ENCODE measurements at places on chromosomes 12 and 14. TPM values are rescaled to one million over a fixed set of nuclear protein-coding genes. Genes with fewer than 3 reads are reported as not detected.

Gene SLC5A8
- 114 TPM for total RNA-seq

Gene P2RX2
- total RNA-seq = not detected

Gene SLC25A47
- not detected for total RNA-seq

Gene C12orf42
- not detected for total RNA-seq

Gene SMIM10L1
- total RNA-seq = 14.0 TPM

Gene LHX5
- total RNA-seq = not detected

Gene SERPINA1
- 10.5 TPM for total RNA-seq

Gene SLC39A2
- not detected for total RNA-seq

Gene SPTB
- total RNA-seq = 1.9 TPM

Gene SNX6
- 154 TPM for total RNA-seq

Gene FAM186B
- total RNA-seq = 1.1 TPM

Gene CPNE6
- not detected for total RNA-seq

DNA sequence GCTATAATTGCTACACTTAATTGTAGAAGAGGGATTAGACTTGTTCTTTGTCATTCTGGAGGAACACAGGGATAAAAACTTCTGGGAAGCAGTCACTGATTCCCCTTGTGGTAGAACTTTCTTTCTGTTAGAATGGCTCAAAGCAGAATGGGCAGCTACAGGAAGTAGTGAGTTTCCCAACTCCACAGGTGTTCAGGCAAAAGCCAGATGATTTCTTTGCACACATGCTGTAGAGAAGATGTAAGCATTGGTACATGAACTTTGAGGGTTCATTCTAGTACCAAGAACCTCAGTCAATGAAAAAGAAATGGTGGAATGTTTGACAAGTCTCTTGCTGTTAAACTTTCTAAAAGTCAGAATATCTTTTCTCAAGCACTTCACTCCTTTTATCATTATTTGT lies 4.3 kb downstream of the NDUFA9 start:
- peaks cover 15% of the 10 kb centered on the region for H3K36me3 ChIP-seq
- no peak for DNase-seq
- H3K4me1 ChIP-seq = peaks cover 11% of the 10 kb centered on the region
- H3K4me3 ChIP-seq = no peak overlapping the region

DNA sequence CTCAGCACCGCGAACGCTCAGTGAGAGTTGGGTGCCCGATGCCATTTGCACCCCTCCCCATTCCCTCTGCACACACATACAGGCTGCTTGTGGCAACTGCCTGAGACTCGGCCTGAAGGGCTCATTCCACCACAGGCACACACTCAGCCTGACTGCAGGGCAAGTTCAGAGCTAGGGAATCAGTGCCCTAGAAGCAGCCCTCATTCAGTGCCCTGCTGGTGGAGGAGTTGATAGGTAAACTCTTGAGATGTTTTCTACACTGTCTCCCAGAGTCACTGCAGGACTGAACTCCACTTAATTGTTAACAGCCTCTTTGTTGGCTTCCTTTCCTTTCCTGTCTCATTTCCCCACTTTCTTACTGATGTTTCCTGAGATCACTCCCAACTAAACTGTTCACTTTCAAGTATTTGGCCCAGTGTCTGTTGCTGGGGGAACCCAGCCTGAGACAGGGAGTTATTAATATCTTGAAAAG lies 16.9 kb downstream of the PPP1R36 start:
- no peak overlapping the region for H3K27ac ChIP-seq
- peaks cover 20% of the 10 kb centered on the region for H3K4me1 ChIP-seq
- DNase-seq = no peak
- no peaks in the 10 kb centered on the region for H3K27me3 ChIP-seq

- no peak overlapping the region for H3K27ac ChIP-seq
- no peaks in the 10 kb centered on the region for H3K4me1 ChIP-seq
- H3K27me3 ChIP-seq = no peaks in the 10 kb centered on the region
- no peaks in the 10 kb centered on the region for H3K36me3 ChIP-seq
Measured at GRCh38 chr14:92310776-92311375, 12.1 kb upstream of the SLC24A4 start.

- H3K27me3 ChIP-seq = no peaks in the 10 kb centered on the region
- no peak overlapping the region for H3K4me3 ChIP-seq
- H3K4me1 ChIP-seq = no peaks in the 10 kb centered on the region
- H3K27ac ChIP-seq = no peak overlapping the region
Measured at GRCh38 chr14:103361867-103362266, 23.3 kb upstream of the MARK3 start.

DNA sequence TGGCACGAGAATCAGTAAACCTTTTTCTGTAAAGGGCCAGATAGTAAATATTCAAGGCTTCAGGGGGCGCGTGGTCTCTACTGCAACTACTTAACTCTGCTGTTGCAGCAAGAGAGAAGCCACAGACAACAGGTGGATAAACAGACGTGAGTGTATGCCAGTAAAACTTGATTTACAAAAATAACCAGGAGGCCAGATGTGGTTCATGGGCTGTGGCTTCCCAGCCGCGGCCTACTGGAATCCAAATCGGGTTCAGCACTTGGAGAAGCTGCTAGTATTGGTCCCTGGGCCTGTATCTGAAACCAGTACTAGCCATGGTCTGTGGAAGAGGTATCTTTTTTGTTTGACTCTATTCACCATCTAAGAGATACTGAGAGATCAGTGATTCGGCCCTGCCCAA lies 13.3 kb downstream of the PPP2R5C start:
- DNase-seq = no peak
- H3K27me3 ChIP-seq = no peaks in the 10 kb centered on the region
- no peaks in the 10 kb centered on the region for H3K36me3 ChIP-seq

DNA sequence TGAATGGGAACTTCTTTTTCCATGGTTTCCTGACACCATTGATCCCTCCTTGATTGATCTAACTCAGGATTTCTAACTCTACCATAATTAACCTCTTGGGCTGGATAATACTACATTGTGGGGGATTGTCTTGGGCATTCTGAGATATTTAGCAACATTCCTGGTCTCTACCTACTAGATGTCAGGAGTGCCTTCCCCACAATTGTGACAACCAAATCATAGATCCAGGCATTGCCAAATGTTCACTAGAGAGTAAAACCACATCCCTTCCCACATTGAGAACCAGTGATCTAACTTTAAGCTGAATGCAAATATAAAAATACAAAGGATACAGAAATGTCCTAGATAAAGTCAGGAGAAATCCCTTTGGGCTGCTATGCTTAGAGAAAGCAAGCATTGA lies 36.9 kb upstream of the CCDC198 start:
- H3K27me3 ChIP-seq = no peaks in the 10 kb centered on the region
- H3K36me3 ChIP-seq = no peaks in the 10 kb centered on the region
- no peak overlapping the region for H3K4me3 ChIP-seq
- no peak for DNase-seq
- H3K4me1 ChIP-seq = no peaks in the 10 kb centered on the region

GRCh38 chr12:50961708-50962107 lies 9.4 kb downstream of the HIGD1C start:
- DNase-seq = no peak
- peaks cover 12% of the 10 kb centered on the region for H3K4me1 ChIP-seq
- H3K4me3 ChIP-seq = no peak overlapping the region
- H3K27ac ChIP-seq = no peak overlapping the region
- no peaks in the 10 kb centered on the region for H3K27me3 ChIP-seq

GRCh38 chr12:77354766-77355362 lies 289.5 kb upstream of the E2F7 start:
- no peaks in the 10 kb centered on the region for H3K4me1 ChIP-seq
- DNase-seq = no peak
- H3K27ac ChIP-seq = no peak overlapping the region
- no peaks in the 10 kb centered on the region for H3K36me3 ChIP-seq

DNA sequence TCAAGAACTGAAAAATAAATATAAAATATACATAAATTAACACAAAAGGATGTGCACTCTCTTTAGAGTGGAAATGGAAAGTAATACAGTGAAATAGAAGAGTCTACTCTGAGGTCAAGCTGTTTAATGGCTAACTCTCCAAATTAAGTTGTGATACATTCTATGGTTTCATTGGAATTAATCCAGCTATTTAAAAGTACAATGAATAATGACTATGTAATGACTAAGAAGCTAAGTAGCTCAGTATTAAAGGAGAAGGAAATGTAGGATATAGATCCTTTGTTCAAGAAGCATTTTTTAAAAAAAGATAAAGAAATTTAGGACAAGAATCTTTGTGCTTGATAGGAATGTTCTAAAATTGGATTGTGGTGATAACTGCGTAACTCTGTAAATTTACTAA lies 85.3 kb downstream of the LRP6 start:
- H3K36me3 ChIP-seq = no peaks in the 10 kb centered on the region
- H3K27me3 ChIP-seq = no peaks in the 10 kb centered on the region
- no peak for DNase-seq
- no peak overlapping the region for H3K4me3 ChIP-seq
- peak overlapping the region; percentile 67 for H3K27ac ChIP-seq
- peaks cover 21% of the 10 kb centered on the region for H3K4me1 ChIP-seq

DNA sequence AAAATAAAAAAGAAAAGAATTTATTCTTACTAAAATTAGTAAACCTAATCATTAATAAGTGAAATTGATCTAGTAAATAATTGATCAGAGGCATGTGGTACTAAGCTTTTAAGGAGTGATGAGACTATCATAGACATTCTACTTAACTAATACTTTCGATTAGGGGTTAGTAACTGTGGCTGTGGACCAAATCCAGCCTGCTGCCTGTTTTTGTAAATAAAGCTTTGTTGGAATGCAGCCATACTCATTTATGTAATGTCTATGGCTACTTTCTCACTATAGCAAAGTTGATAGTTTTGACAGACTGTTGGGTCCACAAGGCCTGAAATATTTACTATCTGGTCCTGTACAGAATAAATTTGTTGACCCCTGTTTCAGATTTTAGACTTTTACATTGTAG lies 63.2 kb downstream of the PLEKHA5 start:
- H3K27me3 ChIP-seq = no peaks in the 10 kb centered on the region
- no peak overlapping the region for H3K4me3 ChIP-seq
- no peak for DNase-seq
- H3K27ac ChIP-seq = no peak overlapping the region
- peaks cover 20% of the 10 kb centered on the region for H3K4me1 ChIP-seq

GRCh38 chr12:69083689-69084088 lies 150.7 kb upstream of the CPM start:
- DNase-seq = no peak
- no peak overlapping the region for H3K27ac ChIP-seq

DNA sequence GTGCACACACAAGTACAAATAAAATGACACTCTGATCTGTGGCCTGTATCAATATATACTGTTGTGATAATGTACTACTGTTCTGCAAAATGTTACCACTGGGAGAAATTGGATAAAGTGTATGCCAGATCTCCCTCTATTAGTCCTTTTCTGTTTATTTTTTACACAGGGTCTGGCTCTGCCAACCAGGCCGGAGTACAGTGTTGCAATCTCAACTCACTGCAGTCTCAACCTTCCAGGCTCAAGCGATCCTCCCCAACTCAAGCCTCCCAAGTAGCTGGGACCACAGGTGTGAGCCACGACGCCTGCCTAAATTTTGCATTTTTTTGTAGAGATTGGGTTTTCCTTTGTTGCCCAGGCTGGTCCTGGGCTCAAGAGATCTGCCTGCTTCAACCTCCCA lies 1.9 kb downstream of the NT5DC3 start:
- H3K4me1 ChIP-seq = peaks cover 19% of the 10 kb centered on the region
- no peak for DNase-seq
- H3K27me3 ChIP-seq = no peaks in the 10 kb centered on the region
- no peaks in the 10 kb centered on the region for H3K36me3 ChIP-seq
- no peak overlapping the region for H3K4me3 ChIP-seq
- no peak overlapping the region for H3K27ac ChIP-seq

- no peaks in the 10 kb centered on the region for H3K27me3 ChIP-seq
- no peak overlapping the region for H3K27ac ChIP-seq
- no peak for DNase-seq
- no peaks in the 10 kb centered on the region for H3K4me1 ChIP-seq
- H3K36me3 ChIP-seq = no peaks in the 10 kb centered on the region
- H3K4me3 ChIP-seq = no peak overlapping the region
Measured at GRCh38 chr14:105051182-105052109, 13.8 kb downstream of the GPR132 start.

DNA sequence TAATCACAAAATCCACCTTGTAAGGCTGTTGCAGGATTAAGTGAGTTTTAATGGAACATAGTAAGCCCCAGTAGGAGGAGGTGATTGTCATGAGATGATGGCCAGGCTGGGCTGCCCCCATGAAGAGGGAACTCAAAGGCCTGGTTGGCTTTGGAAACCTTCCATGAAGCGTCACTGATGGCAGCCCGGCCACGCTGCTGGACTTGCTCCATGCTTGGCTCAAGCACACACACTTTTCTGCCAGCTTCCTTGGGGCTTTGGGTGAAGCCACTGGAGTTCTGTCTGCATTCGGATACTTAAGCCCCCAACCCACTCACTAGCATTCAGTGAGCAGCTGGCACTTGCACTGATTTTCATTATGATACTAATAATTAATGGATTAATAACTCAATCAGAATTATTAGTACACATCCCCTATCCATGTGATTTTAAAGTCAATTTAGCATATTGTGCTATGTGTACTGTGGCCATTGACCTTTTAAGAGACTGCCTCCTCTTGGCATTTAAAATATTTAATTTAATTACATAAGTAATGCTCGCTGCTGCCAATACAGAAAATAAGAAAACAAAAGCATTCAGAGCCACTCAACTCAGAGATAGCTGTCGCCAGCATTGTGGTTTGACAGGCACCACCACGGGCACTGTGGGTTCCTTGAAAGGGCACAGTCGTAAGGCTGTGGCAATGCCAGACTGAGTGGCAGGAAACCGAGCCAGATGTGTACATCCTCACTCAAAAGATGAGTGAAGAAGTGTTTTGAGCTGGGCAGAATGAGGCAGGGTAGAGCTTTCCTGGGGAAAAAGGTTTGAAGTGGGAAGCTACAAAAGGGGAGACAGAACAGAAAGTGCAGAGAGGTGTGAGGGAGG lies 15.9 kb downstream of the KRT85 start:
- H3K27me3 ChIP-seq = no peaks in the 10 kb centered on the region
- DNase-seq = peak; percentile 90
- no peaks in the 10 kb centered on the region for H3K36me3 ChIP-seq

- H3K4me3 ChIP-seq = no peak overlapping the region
- no peak overlapping the region for H3K27ac ChIP-seq
- H3K4me1 ChIP-seq = no peaks in the 10 kb centered on the region
Measured at GRCh38 chr12:98408681-98409080, 106.7 kb upstream of the TMPO start.

- H3K4me3 ChIP-seq = no peak overlapping the region
- H3K27me3 ChIP-seq = no peaks in the 10 kb centered on the region
- no peak overlapping the region for H3K27ac ChIP-seq
- no peaks in the 10 kb centered on the region for H3K4me1 ChIP-seq
- no peaks in the 10 kb centered on the region for H3K36me3 ChIP-seq
Measured at GRCh38 chr14:71143381-71144290, 236.4 kb downstream of the PCNX1 start.

DNA sequence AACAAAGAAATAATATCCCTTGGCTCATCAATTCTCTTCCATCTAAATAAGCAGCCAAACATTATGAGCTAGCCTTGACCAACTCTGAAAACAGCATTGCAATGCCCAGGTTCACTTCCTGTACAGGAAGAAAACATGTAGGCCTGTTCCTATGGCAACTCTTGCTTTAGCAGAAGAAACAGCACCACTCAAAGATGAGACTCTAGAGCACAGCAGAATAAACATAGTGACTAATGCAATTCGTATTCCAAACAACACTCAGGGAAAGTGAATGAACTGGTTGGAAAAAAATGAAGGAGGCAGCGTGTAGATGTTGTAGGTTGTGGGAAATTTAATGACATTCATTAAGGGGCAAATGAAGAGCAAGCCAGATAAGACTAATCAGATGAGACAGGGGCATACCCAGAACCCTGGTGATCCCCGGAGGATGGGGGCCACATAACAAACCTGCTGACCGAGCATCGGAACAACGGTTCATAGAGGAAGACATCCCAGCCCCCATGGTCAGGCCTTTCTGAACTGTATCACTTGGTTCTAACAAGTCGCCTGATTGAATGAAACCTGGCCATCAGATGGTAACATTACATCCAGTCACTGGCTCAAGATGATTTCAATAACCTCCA lies 9.0 kb downstream of the ARHGDIB start:
- H3K4me1 ChIP-seq = peaks cover 37% of the 10 kb centered on the region
- no peaks in the 10 kb centered on the region for H3K27me3 ChIP-seq
- H3K36me3 ChIP-seq = no peaks in the 10 kb centered on the region
- DNase-seq = peak; percentile 35
- no peak overlapping the region for H3K4me3 ChIP-seq
- peak overlapping the region; percentile 91 for H3K27ac ChIP-seq
